ENCODE measurements at places on chromosomes 11 and 22. TPM values are rescaled to one million over a fixed set of nuclear protein-coding genes. Genes with fewer than 3 reads are reported as not detected.

Gene KRTAP5-4
- not detected for polyA plus RNA-seq

Gene HEPN1
- polyA plus RNA-seq: not detected

Gene MOGAT2
- polyA plus RNA-seq: not detected

Gene MUC2
- polyA plus RNA-seq: not detected

Gene OR5AR1
- not detected for polyA plus RNA-seq

Gene WBP2NL
- 0.19 TPM for polyA plus RNA-seq

Gene PHOX2A
- polyA plus RNA-seq: 75.6 TPM

Gene DEUP1
- not detected for polyA plus RNA-seq

Gene DDI1
- polyA plus RNA-seq: not detected

Gene DBX1
- polyA plus RNA-seq: not detected

Gene TMA7B
- not detected for polyA plus RNA-seq

Gene SLC1A2
- polyA plus RNA-seq: under 0.01 TPM

Gene LRRN4CL
- 0.08 TPM for polyA plus RNA-seq

Gene PSMA1
- polyA plus RNA-seq: 226 TPM

Gene C11orf86
- 0.08 TPM for polyA plus RNA-seq

Gene P2RX6
- polyA plus RNA-seq: 7.1 TPM

Gene TNNT3
- not detected for polyA plus RNA-seq
